ENCODE measurements at places on chromosomes 6 and 20. TPM values are rescaled to one million over a fixed set of nuclear protein-coding genes. Genes with fewer than 3 reads are reported as not detected.

DNA sequence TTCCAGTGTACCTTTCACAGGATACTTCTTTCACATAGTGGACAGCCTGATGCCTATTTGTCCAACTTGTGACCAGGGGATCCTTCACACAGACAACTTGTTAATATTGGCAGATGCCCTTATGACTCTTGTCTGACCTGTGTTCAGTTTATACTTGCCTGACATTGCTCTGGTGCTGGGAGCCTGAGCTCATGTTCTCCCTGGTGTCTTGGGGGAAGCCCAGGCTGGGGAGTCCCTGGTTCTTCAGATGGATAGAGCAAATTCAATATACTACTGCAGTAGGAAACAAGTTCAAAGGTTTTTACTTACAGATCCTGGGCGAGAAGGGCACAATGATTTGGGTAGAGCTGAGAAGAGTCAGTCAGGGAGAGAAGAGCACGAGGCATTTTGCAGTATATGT, 76.1 kb downstream of the NKAIN2 start:
- H3K36me3 ChIP-seq, result no peaks in the 10 kb centered on the region
- no peaks in the 10 kb centered on the region for H3K4me1 ChIP-seq
- DNase-seq, result no peak
- no peaks in the 10 kb centered on the region for H3K27me3 ChIP-seq
- H3K27ac ChIP-seq, result no peak overlapping the region

DEFB132 gene
- not detected for polyA plus RNA-seq

DNA sequence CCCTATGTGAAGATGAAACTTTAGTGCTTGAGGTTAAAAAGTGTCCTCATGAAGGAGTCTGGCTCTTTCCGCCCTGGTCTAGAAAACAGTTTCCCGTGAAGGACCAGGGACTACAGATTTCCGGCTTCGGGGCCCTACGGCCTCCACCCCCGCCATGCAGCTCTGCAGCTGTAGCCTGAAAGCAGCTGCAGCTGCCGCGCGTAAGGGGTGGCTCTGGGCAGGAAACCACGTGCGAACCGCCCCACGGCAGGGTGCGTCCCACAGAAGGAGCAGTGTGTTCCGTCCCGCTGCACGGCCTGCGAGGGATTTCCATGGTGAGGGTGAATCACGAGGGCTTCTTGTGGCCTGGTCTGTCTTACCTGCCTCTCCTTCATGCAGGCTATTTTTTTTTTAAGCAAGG, 117.0 kb downstream of the ERMARD start:
- peak; percentile 23 for DNase-seq
- peak overlapping the region; percentile 29 for H3K4me3 ChIP-seq
- peaks cover 13% of the 10 kb centered on the region for H3K4me1 ChIP-seq
- H3K27ac ChIP-seq, result no peak overlapping the region

DNA sequence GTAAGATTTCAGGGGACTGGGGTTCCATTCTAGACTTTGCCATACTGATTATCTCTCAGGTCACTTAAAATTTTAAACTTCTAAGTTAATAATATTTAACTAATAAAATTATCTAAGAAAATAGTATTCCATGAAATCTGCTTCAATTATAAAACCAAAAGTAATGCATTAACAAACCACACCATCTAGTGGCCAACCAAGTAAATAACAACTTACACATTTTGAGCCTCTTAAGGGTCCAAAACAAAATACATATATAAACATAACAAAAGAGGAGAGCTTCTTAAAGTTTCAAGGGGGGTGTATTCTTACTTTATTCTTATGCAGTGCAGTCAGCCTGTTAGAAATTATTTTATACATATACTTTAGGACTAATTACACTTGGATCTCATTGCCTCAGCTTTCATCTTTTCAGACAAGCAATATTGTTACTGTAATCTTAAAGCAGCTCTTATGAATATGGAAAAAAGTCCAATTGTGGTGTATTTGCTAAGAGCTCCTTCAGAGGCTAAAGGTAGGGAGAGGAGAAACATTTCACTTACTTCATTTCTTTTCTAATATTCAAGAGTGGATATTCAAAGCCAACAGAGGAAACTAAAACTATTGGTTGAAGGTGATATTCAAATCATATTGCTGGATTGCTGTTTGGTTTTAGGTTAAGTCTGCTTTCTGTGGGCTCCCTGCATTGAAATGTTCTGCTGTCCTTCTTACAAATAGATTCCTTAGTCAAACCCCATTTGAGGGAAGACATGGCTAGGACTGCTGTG, 199.7 kb upstream of the SIM1 start:
- H3K4me1 ChIP-seq, result no peaks in the 10 kb centered on the region
- H3K4me3 ChIP-seq, result no peak overlapping the region
- no peaks in the 10 kb centered on the region for H3K27me3 ChIP-seq
- H3K27ac ChIP-seq, result no peak overlapping the region
- no peaks in the 10 kb centered on the region for H3K36me3 ChIP-seq
- DNase-seq, result no peak

PTCRA gene
- not detected for polyA plus RNA-seq

- no peaks in the 10 kb centered on the region for H3K36me3 ChIP-seq
- no peaks in the 10 kb centered on the region for H3K27me3 ChIP-seq
- DNase-seq, result no peak
- H3K4me1 ChIP-seq, result no peaks in the 10 kb centered on the region
Measured at GRCh38 chr6:12335131-12335527, 45.0 kb downstream of the EDN1 start.

GRCh38 chr6:38264605-38265004, 375.1 kb downstream of the BTBD9 start:
- H3K27ac ChIP-seq, result no peak overlapping the region
- no peak for DNase-seq
- no peaks in the 10 kb centered on the region for H3K27me3 ChIP-seq
- H3K4me1 ChIP-seq, result no peaks in the 10 kb centered on the region
- no peak overlapping the region for H3K4me3 ChIP-seq
- H3K36me3 ChIP-seq, result no peaks in the 10 kb centered on the region

- DNase-seq, result no peak
- no peaks in the 10 kb centered on the region for H3K4me1 ChIP-seq
- H3K27me3 ChIP-seq, result no peaks in the 10 kb centered on the region
- no peaks in the 10 kb centered on the region for H3K36me3 ChIP-seq
- H3K4me3 ChIP-seq, result no peak overlapping the region
Measured at GRCh38 chr6:5950361-5950785, 56.4 kb downstream of the NRN1 start.

SLC22A2 gene
- not detected for polyA plus RNA-seq

AGPAT4 gene
- 5.9 TPM for polyA plus RNA-seq

DNA sequence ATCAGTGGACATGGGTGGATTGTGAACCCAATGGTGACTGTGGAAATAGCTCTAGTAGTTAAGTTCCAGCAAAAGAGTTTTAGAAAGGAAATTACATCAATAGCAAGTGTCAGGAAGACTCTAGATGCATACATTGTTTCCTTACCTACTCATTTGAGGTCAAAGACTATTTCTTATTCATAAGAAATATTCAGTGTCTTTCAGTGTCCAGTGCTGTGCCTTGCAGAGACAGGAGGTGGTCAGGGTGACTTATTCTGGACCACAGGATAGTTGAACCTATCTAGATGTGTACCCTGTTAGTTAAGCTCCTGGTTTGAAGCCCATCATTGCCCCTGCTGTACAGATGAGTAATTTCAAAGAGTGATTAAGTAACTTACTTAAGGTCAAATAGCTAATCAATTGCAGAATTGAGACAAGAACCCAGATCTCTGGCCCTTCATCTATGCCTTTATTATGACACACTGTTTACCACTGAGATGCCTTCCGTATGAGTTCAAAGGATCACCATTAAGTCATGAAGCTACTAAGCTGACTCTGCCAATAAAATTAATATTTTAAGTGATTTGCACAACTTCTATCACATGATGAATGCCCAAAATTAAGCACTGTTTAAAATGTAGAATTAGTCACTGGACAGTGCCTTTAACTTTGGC, 136.1 kb downstream of the PDSS2 start:
- no peaks in the 10 kb centered on the region for H3K36me3 ChIP-seq
- no peak for DNase-seq
- no peaks in the 10 kb centered on the region for H3K4me1 ChIP-seq
- no peak overlapping the region for H3K4me3 ChIP-seq
- no peak overlapping the region for H3K27ac ChIP-seq

WASF1 gene
- polyA plus RNA-seq, result 0.36 TPM

OR2J3 gene
- polyA plus RNA-seq, result not detected
